ENCODE measurements at places on chromosomes 7 and 10. TPM values are rescaled to one million over a fixed set of nuclear protein-coding genes. Genes with fewer than 3 reads are reported as not detected.
A peak's percentile ranks its signal among the peaks of the same experiment; 100 is the strongest.

DNA sequence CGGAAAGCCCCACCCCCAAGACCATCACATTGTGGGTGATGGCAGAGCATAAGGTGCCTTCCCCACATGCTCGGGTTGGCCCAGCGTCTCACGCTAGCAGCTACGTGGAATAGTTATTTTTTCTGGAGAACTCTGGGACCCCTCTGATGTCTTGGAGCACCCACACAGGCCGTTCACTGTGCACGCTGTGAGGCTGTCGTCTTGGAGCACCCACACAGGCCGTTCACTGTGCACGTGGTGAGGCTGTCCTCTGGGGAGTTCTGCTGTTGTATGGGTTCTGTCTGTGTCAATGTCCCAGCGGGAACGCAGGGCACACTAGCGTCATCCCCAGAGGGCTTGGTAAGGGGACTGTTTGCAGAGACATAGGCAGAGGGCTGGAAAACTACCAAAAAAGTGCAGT is 38.8 kb upstream of the FAM20C start:
- H3K4me1 ChIP-seq: peaks cover 12% of the 10 kb centered on the region
- DNase-seq: no peak
- no peak overlapping the region for H3K4me3 ChIP-seq
- peaks cover 4% of the 10 kb centered on the region for H3K27me3 ChIP-seq
- no peak overlapping the region for H3K27ac ChIP-seq
- H3K36me3 ChIP-seq: peaks cover 3% of the 10 kb centered on the region

DNA sequence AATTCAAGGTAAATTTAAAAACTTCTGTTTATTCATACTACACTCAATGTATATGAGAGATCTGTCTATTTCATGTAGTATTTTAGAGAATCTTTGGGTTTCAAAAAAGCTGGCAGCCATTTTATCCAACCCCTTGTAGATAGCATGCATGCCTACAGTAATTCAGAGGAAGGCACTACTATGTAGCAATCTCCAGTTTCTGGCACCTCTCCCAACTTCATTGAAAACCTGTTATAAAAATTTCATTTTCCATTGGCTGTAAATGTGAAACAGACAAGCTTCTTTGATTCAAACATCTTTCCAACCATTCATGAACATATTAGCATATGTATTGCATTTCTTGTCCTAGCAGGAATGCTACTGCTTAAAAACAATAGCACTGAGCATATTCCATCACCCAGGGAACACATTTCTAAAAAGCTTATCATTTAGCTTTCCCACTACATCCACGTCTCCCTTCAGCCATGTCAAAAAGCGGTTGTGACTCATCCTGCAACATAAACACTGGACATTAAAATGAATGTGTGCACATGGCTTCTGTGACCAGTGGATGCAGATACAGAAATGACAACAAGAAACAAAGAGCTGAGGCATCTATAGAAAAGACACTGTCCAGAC is 330.4 kb upstream of the AOAH start:
- DNase-seq: no peak
- H3K36me3 ChIP-seq: peaks cover 21% of the 10 kb centered on the region

DNA sequence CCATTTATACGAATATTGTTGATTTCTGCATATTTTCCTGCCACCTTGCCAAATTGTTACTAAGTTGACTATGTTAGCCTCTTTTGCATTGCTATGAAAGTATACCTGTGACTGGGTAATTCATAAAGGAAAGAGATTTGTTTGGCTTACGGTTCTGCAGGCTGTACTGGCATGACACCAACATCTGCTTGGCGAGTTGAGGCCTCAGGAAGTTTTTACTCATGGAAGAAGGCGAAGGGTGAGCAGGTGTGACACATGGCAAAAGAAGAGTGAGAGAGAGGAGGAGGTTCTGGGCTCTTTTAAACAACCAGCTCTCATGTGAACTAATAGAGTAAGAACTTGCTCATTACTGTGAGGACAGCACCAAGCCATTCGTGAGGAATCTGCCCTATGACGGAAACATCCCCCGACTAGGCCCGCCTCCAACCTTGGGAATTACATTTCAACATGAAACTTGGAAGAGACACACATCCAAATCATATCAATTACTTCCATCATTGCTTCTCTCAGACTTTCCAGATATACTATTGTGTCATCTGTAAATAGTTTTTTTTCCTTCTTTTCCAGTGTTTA is 8.4 kb downstream of the RALA start:
- DNase-seq: no peak
- peaks cover 52% of the 10 kb centered on the region for H3K4me1 ChIP-seq
- H3K4me3 ChIP-seq: no peak overlapping the region
- H3K27ac ChIP-seq: no peak overlapping the region

The ASB15 gene
- not detected for total RNA-seq

- no peaks in the 10 kb centered on the region for H3K36me3 ChIP-seq
- H3K27me3 ChIP-seq: no peaks in the 10 kb centered on the region
- DNase-seq: no peak
- no peak overlapping the region for H3K27ac ChIP-seq
- no peak overlapping the region for H3K4me3 ChIP-seq
- no peaks in the 10 kb centered on the region for H3K4me1 ChIP-seq
Measured at GRCh38 chr7:78176171-78176570, 377.6 kb downstream of the PHTF2 start.

GRCh38 chr7:44415047-44415446 is 75.4 kb downstream of the NUDCD3 start:
- peaks cover 8% of the 10 kb centered on the region for H3K4me1 ChIP-seq
- H3K27ac ChIP-seq: peak overlapping the region; percentile 32
- no peaks in the 10 kb centered on the region for H3K27me3 ChIP-seq

The GRM3 gene
- not detected for total RNA-seq

DNA sequence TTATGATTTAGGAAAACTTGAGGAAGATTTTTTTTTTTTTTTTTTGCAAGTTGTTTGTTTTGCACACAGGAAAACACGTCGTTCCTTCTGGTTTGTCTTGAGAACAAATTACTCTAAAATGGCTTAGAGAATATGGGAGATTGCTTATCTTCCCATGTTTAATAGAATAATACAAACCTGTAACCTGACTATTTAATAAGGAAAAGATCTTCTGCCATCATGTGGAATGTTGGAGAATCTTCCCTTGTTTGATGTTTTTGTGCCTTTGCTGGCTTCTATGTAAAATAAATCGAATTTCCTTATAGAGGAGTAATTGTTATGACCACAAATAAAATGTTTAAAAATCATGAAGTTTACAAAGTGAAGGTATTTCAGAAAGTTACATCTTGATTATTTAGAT is 818.8 kb downstream of the GATA3 start:
- H3K27ac ChIP-seq: no peak overlapping the region
- H3K4me1 ChIP-seq: no peaks in the 10 kb centered on the region
- no peaks in the 10 kb centered on the region for H3K27me3 ChIP-seq
- H3K4me3 ChIP-seq: no peak overlapping the region
- no peaks in the 10 kb centered on the region for H3K36me3 ChIP-seq

GRCh38 chr10:12320892-12321291 is 28.5 kb upstream of the CAMK1D start:
- H3K27me3 ChIP-seq: peaks cover 2% of the 10 kb centered on the region
- H3K4me1 ChIP-seq: peaks cover 2% of the 10 kb centered on the region
- H3K4me3 ChIP-seq: no peak overlapping the region
- no peaks in the 10 kb centered on the region for H3K36me3 ChIP-seq
- H3K27ac ChIP-seq: no peak overlapping the region

- peaks cover 3% of the 10 kb centered on the region for H3K27me3 ChIP-seq
- H3K36me3 ChIP-seq: no peaks in the 10 kb centered on the region
- H3K4me1 ChIP-seq: no peaks in the 10 kb centered on the region
- DNase-seq: no peak
- no peak overlapping the region for H3K27ac ChIP-seq
Measured at GRCh38 chr10:47039562-47039913, 128.3 kb downstream of the PTPN20 start.

DNA sequence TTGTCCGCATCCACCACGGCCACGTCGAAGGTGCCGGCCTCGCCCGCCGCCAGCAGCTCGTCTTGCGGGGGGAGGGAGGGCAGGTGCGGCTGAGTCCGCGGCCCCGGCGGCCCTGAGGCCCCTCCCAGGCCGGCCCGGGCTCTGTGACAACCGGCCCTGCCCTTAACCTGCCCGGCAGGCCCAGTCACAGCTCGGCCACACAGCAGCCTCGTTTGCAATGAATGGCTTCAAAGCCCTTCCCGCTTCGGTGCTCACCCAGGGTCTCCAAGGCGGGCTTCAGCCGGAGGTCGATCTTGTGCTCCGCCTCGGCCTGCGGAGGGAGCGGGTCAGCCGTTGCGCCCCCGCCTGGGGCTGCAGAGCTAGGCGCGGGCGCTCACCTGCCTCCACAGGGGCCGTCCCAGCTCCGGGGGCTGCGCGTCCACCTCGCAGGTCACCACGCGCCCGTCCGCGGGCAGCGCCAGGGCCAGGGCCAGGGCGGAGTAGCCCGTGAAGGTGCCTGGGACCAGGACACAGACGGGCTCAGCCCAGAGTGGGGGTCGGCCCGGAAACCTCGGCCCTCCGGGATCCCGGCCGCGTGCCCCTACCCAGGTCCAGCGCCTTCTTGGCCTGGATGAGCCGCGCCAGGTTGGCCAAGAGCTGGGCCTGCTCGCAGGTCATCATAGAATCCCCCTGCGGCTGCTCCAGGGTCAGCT is 928 bp downstream of the COMTD1 start:
- peak overlapping the region; percentile 87 for H3K4me3 ChIP-seq
- peak overlapping the region; percentile 87 for H3K27ac ChIP-seq
- peaks cover 31% of the 10 kb centered on the region for H3K36me3 ChIP-seq
- H3K27me3 ChIP-seq: no peaks in the 10 kb centered on the region
- DNase-seq: no peak

DNA sequence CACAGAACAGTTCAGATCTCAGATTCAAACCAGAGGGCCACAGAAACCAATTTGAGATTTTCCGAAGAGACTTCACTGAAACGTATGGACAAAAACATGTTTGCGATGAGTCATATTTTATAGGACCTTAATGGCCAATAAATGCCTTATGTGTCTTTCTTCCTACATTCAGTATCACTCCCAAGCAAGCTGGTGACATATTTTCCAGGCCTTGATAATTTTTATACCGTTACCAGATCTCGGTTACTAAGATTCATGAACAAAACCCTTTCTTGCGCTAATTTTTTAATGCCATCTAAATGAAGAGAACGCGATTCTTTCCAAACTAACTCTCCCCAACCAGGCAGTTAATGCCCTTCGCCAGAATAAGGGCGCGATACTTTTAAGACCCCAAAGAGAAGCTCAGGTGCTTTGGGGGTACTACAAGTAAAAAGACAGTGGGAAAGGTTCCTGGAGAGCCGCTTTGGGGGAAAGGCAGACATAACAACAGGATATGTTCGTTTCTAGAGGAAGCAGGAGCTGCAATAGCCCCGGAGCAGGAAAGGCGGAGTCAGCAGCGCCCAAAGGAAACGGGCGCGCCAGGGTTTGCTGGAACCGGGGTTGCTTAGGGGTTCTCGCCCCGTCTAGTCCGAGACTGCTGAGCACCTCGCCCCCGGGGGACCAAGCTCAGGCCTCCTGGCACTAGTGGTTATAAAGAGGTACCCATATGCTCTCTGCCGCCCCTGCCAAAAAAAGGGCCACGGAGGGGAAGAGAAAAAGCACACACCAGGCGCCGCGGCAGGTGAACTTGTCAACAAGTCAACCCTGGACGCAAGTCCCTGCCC is 884 bp downstream of the ICA1 start:
- peaks cover 62% of the 10 kb centered on the region for H3K27me3 ChIP-seq
- no peak overlapping the region for H3K27ac ChIP-seq
- peaks cover 4% of the 10 kb centered on the region for H3K4me1 ChIP-seq
- peak; percentile 71 for DNase-seq

- H3K27ac ChIP-seq: no peak overlapping the region
- H3K4me3 ChIP-seq: no peak overlapping the region
- H3K27me3 ChIP-seq: peaks cover 35% of the 10 kb centered on the region
- no peak for DNase-seq
- H3K4me1 ChIP-seq: peaks cover 10% of the 10 kb centered on the region
Measured at GRCh38 chr7:155494551-155494950, 36.6 kb downstream of the EN2 start.

DNA sequence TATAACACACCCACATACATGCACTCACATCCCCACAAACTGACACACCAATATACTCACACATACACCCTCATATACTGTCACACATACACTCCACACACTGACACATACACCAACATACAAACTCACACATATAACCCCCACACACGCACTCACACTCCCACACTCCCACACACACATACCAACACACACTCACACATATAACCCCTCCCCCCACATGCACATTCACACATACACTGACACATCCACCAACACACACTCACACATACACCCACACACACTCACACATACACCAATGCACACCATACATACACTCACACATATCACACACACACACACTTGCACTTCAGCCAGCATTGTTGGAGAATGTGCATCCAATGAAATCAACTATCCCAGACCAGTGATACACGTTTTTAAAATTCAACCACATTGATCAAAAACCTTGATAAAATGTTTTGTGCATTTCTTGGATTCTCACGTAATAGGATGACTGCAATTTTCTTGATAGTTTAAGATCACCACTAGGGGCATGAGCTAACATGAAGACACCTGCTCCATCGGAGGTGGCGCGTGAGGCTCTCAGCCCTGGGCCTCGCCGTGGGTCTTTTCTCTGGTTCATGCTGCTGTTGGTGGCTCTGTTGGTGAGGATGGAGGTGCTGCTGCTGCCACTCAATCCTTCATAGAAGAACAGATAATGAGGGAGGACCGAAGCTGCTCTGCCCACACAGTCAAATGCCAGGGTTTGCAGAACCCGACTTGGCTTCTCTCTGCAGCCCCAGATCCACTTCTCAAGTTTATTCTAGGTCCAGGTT is 32.1 kb upstream of the CHST15 start:
- no peak overlapping the region for H3K4me3 ChIP-seq
- H3K27ac ChIP-seq: no peak overlapping the region
- H3K36me3 ChIP-seq: no peaks in the 10 kb centered on the region

GRCh38 chr10:112213098-112213823 is 29.7 kb upstream of the GPAM start:
- DNase-seq: no peak
- no peaks in the 10 kb centered on the region for H3K36me3 ChIP-seq
- no peak overlapping the region for H3K27ac ChIP-seq
- H3K4me3 ChIP-seq: no peak overlapping the region

The NKX6-2 gene
- total RNA-seq: not detected

The SFTPD gene
- not detected for total RNA-seq

DNA sequence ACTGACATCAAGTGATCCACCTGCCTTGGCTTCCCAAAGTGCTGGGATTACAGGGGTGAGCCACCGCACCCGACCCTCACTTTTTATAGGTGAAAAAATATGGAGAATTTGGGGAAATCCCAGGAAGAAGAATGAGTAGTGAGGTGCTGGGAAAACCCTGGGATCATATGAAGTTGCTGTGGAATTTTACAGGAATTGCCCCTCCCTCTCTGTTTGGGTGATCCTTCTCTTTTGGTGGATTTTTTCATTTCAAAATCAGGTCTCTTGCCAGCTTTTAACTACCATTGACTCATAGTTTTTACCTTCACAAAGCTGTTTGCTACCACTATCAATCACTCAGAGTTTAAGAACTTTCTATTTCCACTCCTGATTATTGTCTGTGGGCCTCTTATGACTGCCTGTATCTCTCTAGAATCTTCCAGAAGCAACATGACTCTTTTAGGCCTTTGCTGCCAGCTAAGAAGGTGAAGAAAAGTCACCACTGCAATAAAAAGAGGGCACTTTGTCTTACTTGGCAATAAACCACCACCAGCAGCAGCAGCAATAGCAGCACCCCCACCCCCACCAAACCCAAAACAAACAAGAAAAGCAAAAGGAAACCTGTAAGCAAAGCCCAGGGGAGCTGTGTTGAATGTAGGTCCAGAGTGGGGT is 4.0 kb upstream of the GIMAP8 start:
- H3K4me1 ChIP-seq: peaks cover 44% of the 10 kb centered on the region
- peak; percentile 76 for DNase-seq
- no peaks in the 10 kb centered on the region for H3K27me3 ChIP-seq
- peaks cover 15% of the 10 kb centered on the region for H3K36me3 ChIP-seq
- H3K27ac ChIP-seq: peak overlapping the region; percentile 88
- H3K4me3 ChIP-seq: peak overlapping the region; percentile 53

GRCh38 chr7:15011289-15011688 is 108.7 kb upstream of the DGKB start:
- H3K4me3 ChIP-seq: no peak overlapping the region
- no peaks in the 10 kb centered on the region for H3K4me1 ChIP-seq
- no peaks in the 10 kb centered on the region for H3K27me3 ChIP-seq

The TRPV5 gene
- total RNA-seq: not detected
